DMS79 treated with DMSO at 0.1 percent for 48 hours (cell line): ENCODE measurements at places on chromosomes 1 and 21.

DNA sequence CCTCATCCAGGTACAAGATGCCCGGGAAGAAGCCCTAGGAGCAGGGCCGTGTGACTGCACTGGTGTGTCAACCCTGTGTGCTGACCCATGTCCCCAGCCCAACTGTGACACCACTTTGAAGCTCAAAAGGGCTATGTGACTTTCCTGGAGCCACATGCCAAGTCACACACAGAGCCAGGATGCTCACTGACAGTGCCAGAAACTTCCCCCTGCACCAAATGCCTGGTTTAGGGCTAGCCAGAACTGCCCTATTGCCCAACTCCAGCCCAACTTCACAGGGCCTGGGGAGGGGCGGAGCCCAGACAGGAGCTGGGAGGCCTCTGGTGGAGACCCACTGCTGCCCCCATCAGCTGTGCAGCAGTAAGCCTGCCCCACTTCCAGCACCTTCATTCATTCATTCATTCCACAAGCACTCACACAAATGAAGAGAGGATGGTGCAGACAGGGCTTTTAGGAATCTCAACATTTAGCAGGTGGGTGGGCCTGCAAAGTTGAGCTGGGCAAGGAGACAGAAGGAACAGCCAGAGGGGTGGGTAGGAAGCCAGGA is 36.7 kb downstream of the KCNQ4 start:
- no peak for DNase-seq

- DNase-seq = no peak
These were observed 144.1 kb upstream of the CTTNBP2NL start for GRCh38 chr1:112251766-112252506.

GRCh38 chr1:159205225-159205624 is 550 bp downstream of the ACKR1 start:
- DNase-seq = no peak

DNA sequence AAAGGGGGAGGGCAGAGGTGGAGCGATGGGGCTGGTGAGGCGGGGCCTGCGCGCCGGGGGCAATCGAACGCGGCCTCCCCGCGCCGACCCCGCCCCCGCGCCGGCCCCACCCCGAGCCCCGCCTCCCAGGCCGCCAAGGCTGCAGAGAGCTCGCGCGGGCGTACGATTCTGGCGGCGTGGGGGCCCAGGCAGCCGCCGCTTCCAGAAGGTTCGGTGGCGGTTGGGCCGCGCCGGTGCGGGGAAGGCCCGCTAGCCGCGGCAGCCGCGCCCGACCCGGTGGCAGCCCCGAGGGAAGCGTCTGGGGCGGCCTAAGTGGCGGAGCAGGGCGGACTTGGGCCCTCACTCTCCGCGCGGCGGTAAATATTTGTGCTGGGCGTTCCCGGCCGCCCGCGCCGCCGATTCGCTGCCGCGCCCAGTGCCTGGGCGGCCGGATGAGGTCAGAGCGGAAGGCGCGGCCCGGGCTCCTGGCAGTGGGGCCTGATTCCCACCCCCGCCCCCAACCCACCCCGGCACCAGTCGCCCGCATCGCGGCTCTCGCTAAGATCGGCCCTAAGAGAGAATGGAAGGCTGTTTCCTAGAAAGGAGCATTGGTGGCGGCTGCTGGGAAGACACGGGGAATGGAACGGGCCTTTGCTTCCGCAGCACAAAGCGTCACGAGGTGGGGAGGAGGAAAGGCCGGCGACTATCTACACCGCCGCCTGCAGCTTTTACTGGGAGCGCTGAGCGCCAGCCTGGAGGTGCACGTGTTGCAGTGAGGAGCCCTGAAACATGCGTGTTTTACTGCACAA is at the start of gene ACOT7:
Gene ACOT7 (minus strand): TSS at position 368 of the 788 bp plus-strand sequence. CDS start 368 bp downstream, outside the sequence.
- DNase-seq = peak; percentile 90

GRCh38 chr1:38454749-38455441 is 404.7 kb downstream of the RRAGC start:
- peak; percentile 34 for DNase-seq

- no peak for DNase-seq
These were observed 50.9 kb downstream of the PTPN14 start for GRCh38 chr1:214500340-214501055.

DNA sequence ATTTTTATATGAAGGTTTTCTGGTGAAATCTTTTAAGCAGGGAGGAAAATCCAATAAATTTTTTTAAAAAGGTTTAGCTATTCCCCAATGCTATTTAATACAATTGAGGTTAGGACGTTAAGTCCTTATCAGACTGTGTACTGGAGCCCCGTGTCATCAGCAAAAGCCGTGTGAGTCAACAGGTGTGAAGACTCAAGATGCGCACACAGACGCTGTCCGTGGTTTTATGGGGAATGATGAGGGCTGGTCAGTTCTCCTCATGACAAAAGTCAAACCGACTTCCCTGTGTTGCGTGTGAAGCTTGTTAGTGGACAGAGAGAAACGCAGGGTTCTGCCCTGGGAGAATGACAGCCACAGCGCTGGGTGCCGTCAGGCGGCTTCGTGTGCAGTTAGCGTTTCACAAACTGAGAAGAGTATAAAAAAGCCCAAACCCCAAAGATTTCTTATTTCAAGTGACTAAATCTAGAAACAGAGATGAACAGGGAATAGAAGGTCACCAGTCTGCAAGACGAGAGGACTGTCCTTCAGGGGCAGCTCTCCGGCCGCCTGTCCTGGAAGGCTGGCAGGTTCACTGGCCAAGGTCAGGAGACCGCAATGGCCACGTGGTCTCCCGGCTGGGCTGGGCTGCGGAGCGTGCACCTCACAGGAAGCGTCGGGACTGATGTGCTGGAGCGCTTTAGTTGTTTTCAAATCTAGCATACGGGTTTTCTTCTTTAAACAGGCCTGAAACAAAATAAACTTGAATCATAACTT is 22.4 kb downstream of the PTTG1IP start:
- DNase-seq = no peak

DNA sequence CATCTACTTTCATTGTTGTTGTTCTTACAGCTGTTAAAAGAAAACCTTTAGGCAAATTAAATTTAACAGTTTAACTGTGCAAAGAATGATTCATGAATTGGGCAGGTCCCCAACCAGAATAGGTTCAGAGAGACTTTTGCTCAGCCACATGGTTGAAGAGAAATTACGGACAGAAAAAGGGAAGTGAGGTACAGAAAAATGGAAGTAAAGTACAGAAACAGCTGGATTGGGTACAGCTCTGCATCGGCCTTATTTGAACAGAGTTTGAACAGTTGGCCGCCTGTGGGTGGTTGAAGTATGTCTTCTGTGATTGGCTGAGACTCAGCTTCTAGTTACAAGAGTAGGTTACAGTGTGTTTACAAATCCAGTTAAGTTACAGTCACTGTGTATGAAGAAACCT is 210.1 kb downstream of the FGGY start:
- DNase-seq = no peak

DNA sequence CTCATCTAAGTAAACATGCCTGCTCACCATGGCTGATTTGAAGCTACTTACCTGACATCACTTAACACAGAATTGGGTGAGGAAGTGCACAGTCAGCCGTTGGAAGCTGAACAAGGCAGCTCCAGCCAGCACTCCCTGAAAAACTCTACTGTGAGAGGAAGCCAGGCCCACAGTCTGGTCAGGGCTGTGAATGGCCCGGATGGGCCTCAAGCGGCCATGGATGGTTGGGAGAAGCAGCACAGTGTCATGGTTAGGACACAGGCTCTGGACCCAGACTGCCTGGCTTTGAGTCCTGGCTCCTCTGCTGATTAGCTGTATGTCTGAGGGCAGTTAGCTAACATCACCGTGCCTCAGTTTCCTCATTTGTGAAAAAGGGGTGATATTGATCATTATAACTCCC is 267.8 kb downstream of the GRIK3 start:
- DNase-seq = no peak

DNA sequence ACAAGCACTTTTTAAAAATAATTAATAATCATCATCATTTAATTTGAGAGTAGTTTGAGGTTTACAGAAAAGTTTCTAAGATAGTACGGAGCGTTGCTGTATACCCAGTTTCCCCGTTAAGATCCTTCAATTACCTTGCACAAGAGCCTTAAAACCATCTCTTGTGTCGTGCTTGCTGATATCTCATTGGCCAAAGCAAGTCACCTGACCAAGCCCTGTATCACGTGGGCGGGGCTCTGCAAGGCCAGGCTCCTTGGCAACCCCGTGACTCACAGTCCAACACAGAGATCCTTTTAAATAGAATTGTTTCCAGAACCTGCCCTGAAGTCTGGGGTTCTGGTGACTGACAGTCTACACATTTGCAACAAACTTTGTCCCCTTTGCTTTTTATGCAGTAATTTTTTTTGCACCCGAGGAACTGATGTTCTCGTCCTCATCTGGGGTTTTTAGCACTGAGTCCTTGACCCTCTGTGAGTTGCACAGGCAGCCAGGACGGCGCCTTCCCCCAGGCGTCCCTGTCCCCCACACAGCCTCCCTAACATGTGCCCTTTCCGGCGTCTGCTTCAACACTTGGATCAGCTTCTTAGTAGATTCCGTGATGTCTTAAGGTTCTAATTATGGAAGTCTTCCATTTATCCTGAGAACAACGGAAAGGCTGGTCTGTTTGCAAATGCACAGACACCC is 183.3 kb upstream of the TMEM51 start:
- no peak for DNase-seq

GRCh38 chr1:78437941-78438340 is 52.8 kb upstream of the PTGFR start:
- no peak for DNase-seq

DNA sequence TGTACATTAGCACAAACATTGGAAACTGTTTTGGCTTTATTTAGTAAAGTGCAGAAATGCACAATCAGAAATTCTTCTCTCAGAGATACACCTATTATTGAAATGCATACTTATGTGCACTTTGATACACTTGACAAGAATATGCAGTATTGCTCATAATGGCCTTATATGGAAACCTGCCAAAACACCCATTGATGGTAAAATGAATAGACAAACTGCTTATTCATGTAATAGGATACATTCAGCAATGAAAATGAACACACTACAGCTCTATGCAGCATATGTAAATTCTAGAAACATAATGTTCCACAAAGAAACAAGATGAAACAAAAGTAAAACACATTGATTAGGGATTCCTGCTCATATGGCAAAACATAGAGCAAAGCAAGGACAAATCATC is 223.9 kb downstream of the S1PR1 start:
- no peak for DNase-seq
